ENCODE measurements at places on chromosomes 3 and 15. TPM values are rescaled to one million over a fixed set of nuclear protein-coding genes. Genes with fewer than 3 reads are reported as not detected.

CDHR4 gene
- not detected for total RNA-seq

IMPG2 gene
- total RNA-seq, result 0.98 TPM

DOCK3 gene
- 0.19 TPM for total RNA-seq

PTH1R gene
- total RNA-seq, result 0.48 TPM

NTRK3 gene
- total RNA-seq, result under 0.01 TPM

GNAT1 gene
- not detected for total RNA-seq

FBXW12 gene
- not detected for total RNA-seq

TADA3 gene
- total RNA-seq, result 50.6 TPM

HTR3C gene
- total RNA-seq, result not detected

ANKRD34C gene
- total RNA-seq, result not detected

C2CD4B gene
- 58.1 TPM for total RNA-seq

PYGO1 gene
- 3.1 TPM for total RNA-seq

SEC22C gene
- total RNA-seq, result 60.8 TPM

MYLK gene
- 22.5 TPM for total RNA-seq

SFMBT1 gene
- 5.6 TPM for total RNA-seq

GP9 gene
- total RNA-seq, result not detected

RETNLB gene
- not detected for total RNA-seq

ASB14 gene
- not detected for total RNA-seq

BLM gene
- 4.2 TPM for total RNA-seq

CFAP100 gene
- total RNA-seq, result not detected

EAF1 gene
- 41.2 TPM for total RNA-seq
